Esophagus squamous epithelium (tissue), 5 donors: ENCODE measurements at places on chromosomes 13 and 19.

DNA sequence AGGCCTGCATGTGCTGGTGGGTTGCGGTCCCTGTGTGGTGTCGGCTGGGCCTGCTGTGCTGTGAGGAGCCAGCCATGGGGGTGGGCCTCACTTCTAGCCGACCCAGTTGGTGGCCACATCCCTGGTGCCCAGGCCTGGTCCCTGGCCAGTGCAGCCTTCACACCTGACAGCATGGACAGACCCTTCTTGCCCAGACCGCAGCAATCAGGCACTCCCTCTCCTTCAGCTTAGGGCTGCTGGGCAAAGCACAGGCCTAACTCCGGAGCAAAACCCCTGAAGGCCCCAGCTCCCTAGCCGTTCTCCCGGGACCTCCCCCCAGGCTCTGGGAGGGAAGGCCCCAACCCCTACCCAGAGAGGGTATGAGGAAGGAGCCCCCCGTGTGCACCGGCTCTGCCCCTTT, 6.6 kb upstream of the MCF2L start:
- no peaks in the 10 kb centered on the region for H3K27me3 ChIP-seq
- H3K36me3 ChIP-seq, result no peaks in the 10 kb centered on the region
- no peak for DNase-seq
- H3K4me3 ChIP-seq, result no peak overlapping the region
- no peak overlapping the region for H3K27ac ChIP-seq

GRCh38 chr13:63396746-63397145, 1981.1 kb upstream of the PCDH20 start:
- DNase-seq, result no peak
- no peak overlapping the region for H3K27ac ChIP-seq
- no peaks in the 10 kb centered on the region for H3K4me1 ChIP-seq
- H3K4me3 ChIP-seq, result no peak overlapping the region
- H3K36me3 ChIP-seq, result no peaks in the 10 kb centered on the region
- no peaks in the 10 kb centered on the region for H3K27me3 ChIP-seq

- peaks cover 53% of the 10 kb centered on the region for H3K4me1 ChIP-seq
- no peak overlapping the region for H3K27ac ChIP-seq
- no peak overlapping the region for H3K4me3 ChIP-seq
- no peaks in the 10 kb centered on the region for H3K36me3 ChIP-seq
- no peak for DNase-seq
Measured at GRCh38 chr19:10283301-10284064, 3.3 kb upstream of the ICAM4 start.

- H3K36me3 ChIP-seq, result no peaks in the 10 kb centered on the region
- H3K4me3 ChIP-seq, result no peak overlapping the region
- no peak overlapping the region for H3K27ac ChIP-seq
Measured at GRCh38 chr13:106096661-106097092, 438.8 kb downstream of the EFNB2 start.

- H3K4me1 ChIP-seq, result no peaks in the 10 kb centered on the region
- no peak overlapping the region for H3K27ac ChIP-seq
- no peak for DNase-seq
- no peaks in the 10 kb centered on the region for H3K27me3 ChIP-seq
- H3K36me3 ChIP-seq, result no peaks in the 10 kb centered on the region
Measured at GRCh38 chr13:30135868-30136267, 171.5 kb downstream of the KATNAL1 start.
